ENCODE measurements at places on chromosomes 4 and X.

- no peak for DNase-seq
These were observed 310.5 kb upstream of the GIMD1 start for GRCh38 chr4:106679063-106679462.

DNA sequence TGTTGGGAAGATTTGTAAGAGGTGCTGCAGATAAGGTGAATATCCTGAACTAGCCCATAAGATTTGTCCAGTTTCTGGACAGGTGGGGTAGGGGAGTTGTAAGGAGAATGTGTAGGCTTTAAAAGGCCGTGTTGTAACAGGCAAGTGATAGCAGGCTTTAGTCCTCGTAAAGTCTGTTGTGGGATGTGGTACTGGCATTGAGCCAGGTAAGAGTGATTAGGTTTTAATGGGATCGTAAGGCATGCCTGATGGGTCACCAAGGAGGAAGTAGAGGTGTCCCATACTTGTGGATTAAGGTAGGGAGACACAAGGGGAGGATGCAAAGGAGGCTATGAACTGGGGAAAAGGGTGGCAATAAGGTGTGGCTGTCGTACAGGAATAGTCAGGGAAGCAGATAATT, 256.9 kb upstream of the DKK2 start:
- DNase-seq: no peak

DNA sequence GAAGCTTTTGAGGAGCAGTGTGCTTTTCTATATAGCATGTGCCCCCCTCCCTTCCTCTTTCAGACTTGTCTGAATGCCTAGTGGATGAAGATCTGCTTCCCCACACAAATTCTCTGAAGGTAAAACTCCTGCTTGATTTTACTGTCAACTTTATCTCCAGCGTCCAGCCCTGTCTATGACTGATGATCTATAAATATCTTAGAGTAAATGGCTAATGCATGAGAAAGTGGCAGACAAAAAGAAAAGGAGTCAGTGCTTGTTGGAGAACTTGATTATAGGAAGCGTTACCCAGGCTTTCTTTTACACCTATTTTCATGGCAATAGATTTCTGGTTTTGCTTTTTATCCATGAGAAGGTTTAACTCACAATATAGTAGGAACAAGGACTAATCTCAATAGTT, 168.3 kb upstream of the HS3ST1 start:
- DNase-seq: no peak

DNA sequence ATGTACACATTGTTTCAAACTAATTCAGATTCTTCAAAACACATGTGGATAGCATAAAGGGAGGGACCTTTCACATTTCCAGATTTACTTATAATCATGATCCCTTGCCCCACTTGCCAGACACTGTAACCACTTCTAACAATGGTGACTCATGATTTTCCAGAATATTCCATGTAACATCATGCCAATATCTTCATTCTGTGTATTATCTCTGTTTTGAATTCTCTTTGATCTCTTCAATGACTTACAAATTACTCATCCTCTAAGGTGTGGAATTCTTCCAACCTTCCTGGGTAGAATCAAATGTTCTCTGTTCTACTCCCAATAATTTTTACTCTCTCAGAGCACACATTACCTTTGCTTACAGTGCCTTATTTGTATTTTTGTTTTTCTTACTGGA, 517.1 kb downstream of the PCDH7 start:
- no peak for DNase-seq

DNA sequence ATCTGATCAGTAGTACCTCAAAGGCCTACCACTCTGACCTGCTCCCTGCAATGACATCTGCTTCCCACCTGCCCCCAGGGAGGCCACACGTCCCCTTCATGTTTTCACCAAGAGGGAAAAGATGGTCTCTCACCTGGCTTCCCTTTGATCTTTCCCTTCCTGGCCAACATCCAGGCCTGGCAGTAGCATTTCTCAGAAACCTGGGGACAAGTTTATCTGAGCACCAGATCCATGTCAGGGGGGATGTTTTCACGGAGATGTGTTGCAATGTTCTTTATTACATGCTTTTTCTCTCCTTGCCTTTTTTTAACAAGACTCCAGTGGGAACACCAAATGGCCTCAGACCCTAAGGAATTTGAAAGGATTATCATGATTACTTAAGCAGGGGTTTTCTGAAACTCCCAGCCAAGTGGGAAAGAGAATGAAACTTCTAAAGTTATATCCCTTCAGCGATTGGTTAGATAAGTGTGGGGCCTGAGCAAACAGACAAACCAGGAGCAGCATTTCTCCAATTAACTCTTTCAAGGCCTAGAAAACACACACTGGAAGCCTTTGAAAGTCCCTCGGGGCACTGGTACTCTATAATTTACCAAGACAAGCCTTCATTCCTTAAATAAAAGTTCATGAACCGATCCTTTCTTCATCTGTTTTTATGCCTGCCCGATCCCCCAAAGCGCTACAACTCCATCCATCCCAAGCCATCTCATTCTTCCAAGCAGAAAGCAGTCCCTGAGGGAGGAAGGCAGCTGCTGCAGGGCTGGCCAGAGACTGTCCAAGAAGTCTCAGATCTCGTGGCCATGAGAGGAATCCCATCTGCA, 94.1 kb downstream of the BCOR start:
- DNase-seq: no peak

- no peak for DNase-seq
These were observed 133.6 kb upstream of the VCX2 start for GRCh38 chrX:8304668-8305067.

DNA sequence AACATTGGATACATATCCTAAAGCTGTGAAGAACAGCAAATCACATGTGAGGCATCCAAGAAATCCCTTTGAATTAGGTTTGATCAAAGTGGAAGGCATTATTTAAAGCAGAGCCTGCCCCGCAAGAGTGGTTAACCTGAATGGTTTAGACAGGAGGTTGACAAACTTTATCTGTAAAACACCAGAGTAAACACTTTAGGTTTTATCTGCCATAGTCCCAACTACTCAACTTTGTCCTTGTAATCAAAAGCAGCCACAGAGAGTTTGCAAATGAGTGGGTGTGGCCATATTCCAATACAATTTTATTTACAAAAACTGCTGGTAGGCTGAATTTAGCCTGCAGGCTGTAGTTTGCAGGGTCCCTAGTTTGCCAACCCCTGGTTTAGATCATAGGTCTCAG, 25.2 kb upstream of the FGFBP2 start:
- no peak for DNase-seq

DNA sequence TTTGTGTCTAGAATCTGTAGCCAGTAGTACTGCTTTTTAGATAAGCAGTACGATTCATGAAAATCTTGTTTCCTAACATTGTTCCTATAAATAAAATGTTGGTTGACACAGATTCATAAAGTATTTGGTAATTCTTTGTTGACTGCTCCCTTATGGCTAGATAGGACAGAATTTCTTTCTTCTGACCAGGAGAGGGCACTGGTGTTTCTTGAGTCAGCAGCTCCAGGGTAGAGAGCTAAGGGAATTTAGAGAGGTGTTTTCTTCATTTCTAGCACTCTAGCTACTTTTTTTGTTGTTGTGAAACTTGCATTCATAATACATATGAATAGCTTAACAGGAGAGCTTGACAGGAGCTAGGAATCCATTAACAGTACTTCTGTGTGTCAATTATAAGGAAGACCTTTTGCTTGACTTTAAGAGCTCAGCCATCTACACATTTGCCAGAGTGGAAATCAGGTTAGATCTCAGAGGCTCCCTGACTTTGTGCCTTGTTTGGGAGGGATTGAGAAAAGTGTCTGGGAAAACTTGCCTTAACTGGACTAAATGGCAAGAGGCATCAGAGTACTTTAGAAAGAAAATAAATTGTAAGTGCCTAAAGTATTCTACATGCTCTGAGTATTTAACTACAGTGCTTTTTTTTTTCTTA, 756.1 kb downstream of the SH3BGRL start:
- DNase-seq: no peak

- DNase-seq: no peak
These were observed 58.2 kb downstream of the NAA11 start for GRCh38 chr4:79267671-79268070.

- no peak for DNase-seq
These were observed 366.5 kb downstream of the ZNF674 start for GRCh38 chrX:46178763-46179162.

DNA sequence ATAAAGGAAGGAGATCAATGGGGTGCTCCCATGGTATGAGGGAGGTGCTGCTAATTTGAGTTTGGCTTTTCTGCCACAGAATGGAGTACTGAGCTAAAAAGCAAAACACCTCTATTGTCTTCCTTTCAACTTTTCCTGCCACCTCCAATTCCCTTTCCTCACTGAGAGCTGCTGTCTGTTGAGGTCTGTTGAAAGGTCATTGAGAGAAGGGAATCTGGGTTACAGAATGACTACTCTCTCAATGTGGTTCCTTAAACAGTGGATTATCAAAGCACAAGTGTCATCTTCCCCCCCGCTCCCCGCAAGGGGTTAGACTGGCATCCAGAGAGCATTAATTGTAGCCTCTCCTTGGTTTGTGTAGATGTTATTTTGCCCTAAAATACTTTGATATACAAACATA, 10.7 kb downstream of the USP9X start:
- no peak for DNase-seq

DNA sequence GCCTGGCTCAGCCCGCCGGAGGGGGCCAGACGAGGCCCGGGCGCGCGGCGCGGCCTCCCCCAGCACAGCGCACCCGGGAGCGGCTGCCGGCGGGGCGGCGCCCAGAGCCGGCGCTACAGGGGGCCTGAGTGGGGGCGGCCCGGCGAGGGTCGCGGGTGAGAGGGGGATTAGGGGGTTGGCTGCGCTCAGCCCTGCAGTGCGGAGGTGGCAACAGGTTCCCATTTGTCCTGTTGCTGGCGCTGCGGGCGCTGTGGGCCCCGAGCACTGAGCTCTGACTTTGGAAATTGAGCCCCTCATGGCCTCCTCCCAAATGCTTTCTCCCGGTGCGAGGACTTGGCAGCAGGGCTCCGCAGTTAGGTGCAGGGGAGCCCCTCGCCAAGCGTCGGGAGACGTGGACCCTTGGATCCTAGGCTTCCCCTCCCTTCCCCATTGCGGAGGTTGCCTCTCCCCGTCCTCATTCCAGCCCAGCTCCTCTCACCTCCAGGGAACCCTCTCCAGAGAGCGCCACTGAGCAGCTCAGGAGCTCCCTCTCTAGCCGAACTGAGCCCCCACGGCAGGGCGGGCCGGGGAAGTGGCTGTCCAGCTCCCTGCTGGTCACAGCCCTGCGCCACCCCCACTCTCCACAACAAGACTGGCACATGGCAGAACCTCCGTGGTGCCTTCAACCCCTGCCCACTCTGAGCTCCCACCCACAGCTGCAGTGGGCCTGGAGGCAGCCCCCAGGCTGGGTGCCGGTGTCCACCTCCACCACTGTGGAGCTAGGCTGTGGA, 2.5 kb upstream of the DUSP9 start:
- no peak for DNase-seq

GRCh38 chr4:56215141-56215783, 172.0 kb downstream of the AASDH start:
- DNase-seq: no peak

Measured in stimulated activated CD4-positive, alpha-beta T cell treated with anti-CD3 and anti-CD28 coated beads, Interleukin-2, amount 100 ng/mL, for 24 hours (primary cell).